ENCODE measurements at places on chromosomes 16 and 17. TPM values are rescaled to one million over a fixed set of nuclear protein-coding genes. Genes with fewer than 3 reads are reported as not detected.

Gene MYH2
- not detected for total RNA-seq

Gene TAX1BP3
- total RNA-seq, result 31.3 TPM

Gene CHAD
- total RNA-seq, result not detected

Gene MYO15A
- total RNA-seq, result 9.4 TPM

Gene NEUROD2
- 116 TPM for total RNA-seq

Gene YPEL2
- 14.1 TPM for total RNA-seq

Gene CA7
- not detected for total RNA-seq

Gene SNX20
- not detected for total RNA-seq

Gene TBC1D26
- 4.4 TPM for total RNA-seq

Gene AKTIP
- 84.2 TPM for total RNA-seq

Gene OXLD1
- 13.8 TPM for total RNA-seq

Gene HOXB9
- not detected for total RNA-seq

Gene TOX3
- total RNA-seq, result 29.4 TPM

Gene SLC52A1
- total RNA-seq, result not detected

Gene MT1G
- total RNA-seq, result not detected
